ENCODE measurements at places on chromosomes 3 and 15. TPM values are rescaled to one million over a fixed set of nuclear protein-coding genes. Genes with fewer than 3 reads are reported as not detected.

SKIC8 gene
- total RNA-seq = 52.3 TPM

SPATA12 gene
- total RNA-seq = not detected

- DNase-seq = no peak
Measured at GRCh38 chr3:143158014-143158988, 38.7 kb downstream of the CHST2 start.

DNA sequence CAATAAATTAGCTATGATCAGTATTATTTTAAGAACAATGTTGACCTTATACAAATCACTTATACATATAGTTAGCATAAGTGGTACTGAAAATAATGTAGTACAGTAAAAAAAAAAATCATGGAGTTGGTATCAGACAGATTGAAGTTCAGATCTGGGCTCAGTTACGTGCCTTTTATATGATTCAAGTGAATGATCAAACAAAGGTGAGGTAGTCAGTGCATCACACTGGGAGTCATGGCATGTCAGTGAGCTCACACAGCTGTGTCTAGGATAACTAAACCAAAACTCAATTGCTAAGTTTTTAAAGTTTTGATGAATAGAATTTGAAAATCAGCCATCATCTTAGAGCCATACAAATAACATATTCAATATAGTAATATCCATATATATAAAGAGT, 11.2 kb upstream of the CCR8 start:
- no peak for DNase-seq

GRCh38 chr3:52521881-52522650, 11.6 kb downstream of the NT5DC2 start:
- no peak for DNase-seq

Measured in activated naive CD4-positive, alpha-beta T cell treated with anti-CD3 and anti-CD28 coated beads, Interleukin-2, amount 50 U/mL, for 72 hours (primary cell).